AG10803 (cell line): ENCODE measurements at places on chromosomes 16 and 17.

- DNase-seq, result no peak
These were observed 10.4 kb downstream of the VPS53 start for GRCh38 chr17:704111-704864.

- DNase-seq, result peak; percentile 62
These were observed 43.7 kb downstream of the CMTM4 start for GRCh38 chr16:66652661-66653360.

DNA sequence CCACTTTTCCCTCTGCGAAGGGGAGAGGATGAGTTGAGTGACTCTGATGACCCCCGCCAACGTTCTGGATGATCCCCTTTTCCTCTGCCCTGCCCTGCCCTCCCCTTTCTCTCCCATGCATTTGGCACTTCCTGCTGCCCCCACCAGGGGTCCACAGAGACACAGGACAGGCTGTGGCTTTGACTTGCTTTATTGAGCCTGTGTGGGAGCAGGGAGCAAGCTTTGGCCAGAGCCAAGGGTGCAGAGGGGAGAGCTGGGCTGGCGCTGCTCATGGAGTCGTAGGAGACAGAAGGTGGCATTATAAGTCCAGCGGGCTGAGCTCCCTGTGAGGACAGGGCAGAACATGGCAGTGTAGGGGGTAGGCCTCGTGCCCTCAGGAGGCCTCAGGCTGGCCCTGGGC, 1.6 kb downstream of the PPY start:
- DNase-seq, result peak; percentile 25

GRCh38 chr17:51957786-51958185, 200.7 kb downstream of the CA10 start:
- no peak for DNase-seq
